ENCODE measurements at places on chromosomes 12 and 14.

- no peak for DNase-seq
These were observed 163.4 kb downstream of the AKAP6 start for GRCh38 chr14:32492457-32492856.

DNA sequence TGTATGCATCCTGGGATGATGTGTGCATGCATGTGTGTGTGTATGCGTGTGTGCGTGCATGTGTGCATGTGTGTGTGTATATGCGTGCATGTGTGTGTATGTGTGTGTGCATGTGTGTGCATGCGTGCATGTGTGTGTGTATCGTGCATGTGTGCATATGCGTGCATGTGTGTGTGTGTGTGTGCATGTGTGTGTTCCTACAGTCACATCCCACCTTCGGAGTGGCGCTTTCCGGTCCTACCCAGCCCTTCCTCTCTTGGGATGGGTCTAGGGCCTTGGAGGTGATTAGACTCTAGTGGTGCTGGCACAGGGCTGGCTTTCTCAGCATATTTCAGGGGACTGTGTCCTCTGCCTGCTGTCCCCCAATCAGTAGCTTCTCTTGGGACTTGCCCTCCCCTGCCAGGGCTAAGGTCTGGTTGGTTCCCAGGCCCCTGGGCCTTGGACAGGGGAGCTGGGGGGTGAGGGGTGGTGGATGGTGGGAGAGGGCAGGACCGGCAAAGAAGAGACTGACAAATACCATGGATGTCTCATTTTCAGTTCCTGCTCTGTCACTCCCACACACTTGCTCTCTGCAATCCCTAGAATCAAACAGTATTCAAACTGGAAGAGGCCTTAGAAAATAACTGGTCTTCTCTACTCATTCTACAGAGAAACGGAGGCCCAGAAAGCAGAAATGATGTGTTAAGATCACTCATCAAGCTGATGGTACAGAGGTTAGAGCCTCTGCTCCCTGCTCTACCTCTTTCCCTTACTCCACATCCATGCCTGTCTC is 21.9 kb upstream of the FAIM2 start:
- DNase-seq = no peak

GRCh38 chr12:130540376-130540775 is 175.7 kb downstream of the RIMBP2 start:
- DNase-seq = no peak

DNA sequence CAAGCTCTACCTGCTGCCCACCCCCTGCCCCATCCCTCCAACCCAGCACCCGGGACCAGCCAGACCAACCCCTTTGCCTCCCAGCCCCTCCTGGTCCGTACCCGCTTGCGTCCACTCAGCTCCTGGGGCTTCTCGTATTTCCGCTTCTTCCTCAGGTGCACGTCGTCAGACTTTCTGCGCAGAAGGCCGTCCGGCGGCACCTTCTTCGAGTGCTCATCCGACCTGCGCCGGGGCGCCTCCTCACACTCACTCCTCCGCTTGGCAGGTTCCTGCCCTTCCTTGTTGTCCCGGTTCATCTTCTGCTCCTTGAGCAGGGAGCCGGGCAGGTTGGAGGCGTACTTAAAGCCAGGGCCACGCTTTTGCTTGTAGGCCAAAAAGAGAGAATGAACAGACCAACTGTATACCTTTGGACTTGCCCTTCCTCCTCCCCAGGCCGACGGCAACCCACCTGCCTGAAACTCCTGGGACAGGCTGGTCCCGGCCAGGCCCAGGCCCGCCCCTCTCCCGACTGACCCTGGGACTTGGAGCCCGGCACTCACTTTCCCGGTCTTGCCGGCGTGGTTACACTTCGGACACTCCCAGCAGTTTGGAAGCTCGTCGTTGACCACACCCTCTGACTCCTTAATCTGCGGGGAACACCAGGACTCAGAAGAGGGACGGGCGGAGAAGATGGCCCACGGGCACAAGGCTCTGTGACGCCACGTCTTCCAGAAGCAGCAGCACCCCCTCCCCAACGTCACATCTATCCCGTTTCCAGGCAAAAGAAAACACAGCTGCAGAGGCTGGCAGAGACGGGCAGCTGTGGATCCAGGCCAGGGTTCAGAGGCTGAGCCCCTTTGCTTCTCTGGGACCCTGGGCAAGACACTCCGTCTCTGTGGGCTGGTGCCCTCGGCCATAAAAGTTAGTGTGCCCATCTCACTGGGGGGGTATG is 44.3 kb downstream of the RNF34 start:
- DNase-seq = no peak

DNA sequence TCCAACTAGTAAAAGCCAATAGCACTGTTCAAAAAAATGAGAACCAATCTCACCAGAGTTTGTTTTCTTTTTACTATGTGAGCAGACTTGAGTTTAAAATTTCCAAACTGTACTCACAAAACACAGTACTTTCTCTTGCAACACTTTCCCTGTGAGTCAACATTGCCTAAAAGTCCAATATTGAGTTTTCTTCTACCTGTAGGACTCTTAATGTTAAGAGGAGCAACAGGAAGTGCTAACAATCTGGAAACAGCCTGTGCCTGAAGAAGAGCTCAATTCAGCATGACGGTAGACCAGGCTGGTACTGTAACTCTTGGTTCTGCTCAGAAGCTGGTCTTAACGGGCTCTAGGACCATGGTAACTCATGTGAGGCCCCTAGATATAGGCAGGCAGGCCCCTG is 144.3 kb downstream of the MED13L start:
- no peak for DNase-seq

GRCh38 chr12:108727868-108728735 is 3.2 kb downstream of the CORO1C start:
- DNase-seq = no peak

- no peak for DNase-seq
These were observed 197.5 kb downstream of the STXBP6 start for GRCh38 chr14:24852312-24853060.
